Activated naive CD4-positive, alpha-beta T cell treated with Interleukin-2 at 50 U/mL for 16 hours (primary cell): ENCODE measurements at places on chromosomes 3 and 15.

GRCh38 chr15:71485094-71485693 is 325.2 kb upstream of the NR2E3 start:
- DNase-seq: no peak

DNA sequence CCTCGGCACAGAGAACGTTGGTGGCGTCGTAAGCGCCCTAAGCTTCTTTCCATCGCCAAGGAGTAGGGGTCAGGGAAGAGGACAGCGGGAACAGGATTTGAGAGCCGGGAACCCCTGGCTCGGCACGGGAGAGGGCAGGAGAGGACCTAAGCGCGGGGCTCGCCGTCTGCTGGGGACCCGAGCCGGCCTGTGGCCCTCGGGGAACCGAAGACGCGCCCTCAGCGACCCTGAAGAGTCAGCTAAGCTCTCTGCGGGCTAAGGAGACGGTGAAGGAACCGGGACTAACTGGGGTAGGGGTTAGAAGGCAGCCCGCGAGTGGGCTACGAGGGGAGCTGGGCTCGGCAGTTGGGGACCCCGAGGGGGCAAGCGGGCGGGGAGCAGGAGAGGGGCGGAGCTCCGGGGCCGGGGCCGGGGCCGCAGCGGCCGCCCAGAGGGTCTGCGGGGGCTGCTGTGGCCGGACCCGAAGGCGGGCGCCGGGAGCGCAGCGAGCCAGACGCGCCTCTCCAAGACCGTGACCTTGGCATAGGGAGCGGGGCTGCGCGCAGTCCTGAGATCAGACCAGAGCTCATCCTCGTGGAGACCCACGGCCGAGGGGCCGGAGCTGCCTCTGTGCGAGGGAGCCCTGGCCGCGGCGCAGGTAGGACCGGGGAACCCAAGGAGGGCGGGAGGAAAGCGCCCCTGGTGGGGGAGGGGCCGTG is 574 bp downstream of the CASR start:
- DNase-seq: no peak

DNA sequence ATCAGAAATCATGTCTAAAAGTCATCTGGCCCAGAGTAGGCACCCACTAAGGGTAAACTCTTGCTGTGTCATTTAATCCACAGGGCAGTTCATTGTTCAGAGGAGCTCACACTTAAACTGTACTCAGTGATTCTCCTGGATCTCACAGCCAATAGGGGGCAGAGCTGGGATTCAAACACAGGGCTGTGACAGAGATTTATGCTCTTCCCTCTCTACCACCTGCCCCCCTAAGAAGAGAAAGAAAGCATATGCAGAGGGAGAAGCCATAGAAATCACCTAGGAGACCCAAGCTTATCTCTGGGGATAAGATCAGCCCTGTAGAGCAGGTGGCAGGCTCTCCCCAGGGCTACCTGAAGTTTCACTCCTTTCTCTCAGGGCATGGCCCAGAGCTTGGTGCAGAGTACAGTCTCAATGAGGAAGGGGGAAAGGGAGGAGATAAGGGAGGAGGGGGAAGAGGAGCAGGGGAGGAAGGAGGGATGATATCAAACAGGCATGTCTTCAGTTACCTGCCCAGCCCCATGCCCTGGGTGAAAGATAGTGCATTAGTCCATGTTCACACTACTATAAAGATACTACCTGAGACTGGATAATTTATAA is 51.8 kb upstream of the ADPGK start:
- no peak for DNase-seq

DNA sequence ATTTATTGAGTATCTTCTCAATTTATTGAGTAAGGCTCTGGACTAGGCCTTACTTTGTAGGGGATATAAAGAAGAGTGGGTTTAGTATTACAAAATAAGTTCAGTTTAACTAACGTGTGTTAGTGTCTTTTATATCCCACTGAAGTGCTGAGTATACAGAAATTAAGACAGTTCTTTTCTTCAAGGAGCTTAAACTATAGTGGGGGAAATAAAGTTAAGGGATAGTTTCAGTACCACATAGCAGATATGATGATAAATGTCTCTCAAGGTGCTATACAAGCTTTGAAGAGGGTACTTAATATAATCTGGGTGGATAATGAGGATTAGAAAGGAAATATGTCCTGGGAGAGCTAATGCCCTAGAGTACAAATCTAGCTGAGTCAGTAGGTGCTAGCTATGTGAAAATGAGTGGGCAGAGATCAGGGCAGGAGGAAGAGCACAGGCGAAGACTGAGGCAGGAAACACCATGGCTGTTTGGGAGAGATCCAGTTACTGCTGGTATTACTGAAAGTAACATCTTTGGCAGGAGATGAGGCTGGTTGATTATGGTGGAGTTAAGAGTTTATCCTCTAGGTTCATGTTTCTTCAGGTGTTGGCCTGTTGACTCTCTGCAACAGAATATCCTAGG is 46.0 kb downstream of the TEX9 start:
- DNase-seq: no peak

- no peak for DNase-seq
Measured at GRCh38 chr15:60093273-60094067, 89.4 kb downstream of the FOXB1 start.

- no peak for DNase-seq
Measured at GRCh38 chr15:50246631-50247030, 18.9 kb downstream of the HDC start.

DNA sequence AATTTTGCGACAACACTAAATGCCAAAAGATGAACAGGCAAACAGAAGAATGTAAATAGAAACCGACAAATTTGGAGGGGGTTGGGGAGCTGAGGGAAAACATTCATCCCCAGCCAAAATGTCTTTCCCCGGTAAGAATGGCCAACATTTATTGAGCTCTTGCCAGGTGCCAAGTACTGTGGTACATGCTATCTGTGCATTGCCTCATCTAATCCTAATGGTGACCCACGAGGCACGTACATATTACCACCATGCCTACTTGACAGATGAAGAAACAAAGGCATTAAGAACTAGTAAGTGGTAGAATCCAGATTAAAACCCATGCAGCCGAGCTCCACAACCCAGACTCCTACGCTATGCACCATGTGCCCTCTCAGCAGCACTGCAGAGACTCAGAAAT is 205.7 kb downstream of the STT3B start:
- DNase-seq: no peak

DNA sequence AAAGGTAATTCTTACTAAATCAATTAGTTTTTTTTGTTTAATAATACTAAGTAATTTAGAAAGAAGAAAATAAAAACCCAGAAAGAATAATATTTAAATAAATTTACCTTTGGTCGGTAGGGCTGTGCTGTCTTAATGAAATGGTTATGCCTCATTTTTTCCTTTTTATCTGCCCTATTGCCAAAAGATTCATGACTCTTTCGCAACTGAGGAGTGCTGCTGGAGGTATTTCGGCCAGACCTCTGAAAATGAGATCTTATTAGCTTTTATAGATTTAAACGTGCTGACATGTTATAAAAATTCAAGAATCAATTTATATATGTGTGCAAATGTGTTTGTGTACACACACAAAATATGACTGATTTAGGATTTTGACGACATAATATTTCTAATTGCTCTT is 67.1 kb upstream of the USP50 start:
- no peak for DNase-seq

- DNase-seq: no peak
Measured at GRCh38 chr3:28036599-28037575, 204.5 kb upstream of the CMC1 start.

DNA sequence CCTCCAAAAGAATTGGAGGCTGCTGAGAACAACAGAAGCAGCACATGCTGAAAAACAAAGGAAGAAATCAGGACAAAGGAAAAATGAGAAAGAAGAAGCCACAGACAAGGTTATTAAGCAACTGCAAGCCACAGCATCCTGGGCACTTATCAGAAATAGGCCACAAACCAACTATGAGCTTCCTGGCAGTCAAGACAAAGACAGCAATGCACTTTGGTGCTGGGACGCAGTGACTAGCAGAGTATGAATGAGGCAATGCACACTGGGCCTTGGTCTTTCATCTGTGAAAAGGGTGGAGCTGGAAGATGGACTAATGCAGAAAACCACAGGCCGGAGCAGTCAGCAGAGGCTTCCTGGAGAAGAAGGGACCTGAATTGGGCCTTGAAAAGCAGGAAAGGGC is 56.0 kb upstream of the LINGO1 start:
- no peak for DNase-seq

GRCh38 chr3:106805625-106806024 is 571.6 kb upstream of the CCDC54 start:
- DNase-seq: no peak

- no peak for DNase-seq
Measured at GRCh38 chr3:78757731-78758130, 1010.1 kb downstream of the ROBO1 start.

GRCh38 chr3:19215427-19215826 is 67.1 kb downstream of the KCNH8 start:
- no peak for DNase-seq

- DNase-seq: no peak
Measured at GRCh38 chr3:182524711-182525401, 268.4 kb upstream of the ATP11B start.

DNA sequence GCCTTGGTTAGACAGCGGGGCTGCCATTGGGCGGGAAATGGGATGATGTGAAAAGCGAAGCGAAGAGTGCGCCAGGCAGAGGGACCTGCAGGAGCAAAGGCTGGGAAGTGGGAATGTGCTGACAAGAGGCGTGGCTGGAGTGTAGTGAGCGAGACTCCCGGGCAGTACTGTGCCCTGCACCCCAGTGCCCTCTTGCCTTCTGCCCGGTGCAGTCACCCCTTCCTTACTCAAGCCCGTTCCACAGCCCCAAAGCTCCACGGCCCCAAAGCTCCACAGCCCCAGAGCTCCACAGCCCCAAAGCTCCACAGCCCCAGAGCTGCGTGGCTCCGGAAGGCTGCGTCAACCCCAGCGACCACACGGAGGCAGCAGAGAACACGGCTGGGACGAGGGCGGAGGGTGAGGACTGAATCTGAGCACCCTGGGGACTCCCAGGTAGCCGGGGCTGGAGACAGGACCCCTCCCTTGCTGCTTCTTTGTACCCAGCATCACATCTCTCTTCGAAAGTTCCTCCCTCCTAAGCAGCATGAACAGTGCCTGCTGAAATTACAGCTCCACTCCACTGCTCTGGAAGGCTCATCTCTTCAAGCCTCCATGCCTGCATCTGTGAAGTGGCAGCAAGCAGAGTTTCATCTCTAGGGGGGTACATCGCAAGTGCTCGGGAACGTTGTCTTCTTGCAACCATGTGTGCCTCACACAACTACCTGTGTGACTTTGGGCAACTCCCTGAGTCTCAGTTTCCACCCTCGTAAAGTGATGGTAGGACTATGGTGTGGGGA is 108.9 kb downstream of the FBLN2 start:
- DNase-seq: peak; percentile 73
